Inflammatory macrophage treated with lipopolysaccharide for 1 hour (primary cell): ENCODE measurements at places on chromosomes 5 and 9.
A peak's percentile ranks its signal among the peaks of the same experiment; 100 is the strongest.

DNA sequence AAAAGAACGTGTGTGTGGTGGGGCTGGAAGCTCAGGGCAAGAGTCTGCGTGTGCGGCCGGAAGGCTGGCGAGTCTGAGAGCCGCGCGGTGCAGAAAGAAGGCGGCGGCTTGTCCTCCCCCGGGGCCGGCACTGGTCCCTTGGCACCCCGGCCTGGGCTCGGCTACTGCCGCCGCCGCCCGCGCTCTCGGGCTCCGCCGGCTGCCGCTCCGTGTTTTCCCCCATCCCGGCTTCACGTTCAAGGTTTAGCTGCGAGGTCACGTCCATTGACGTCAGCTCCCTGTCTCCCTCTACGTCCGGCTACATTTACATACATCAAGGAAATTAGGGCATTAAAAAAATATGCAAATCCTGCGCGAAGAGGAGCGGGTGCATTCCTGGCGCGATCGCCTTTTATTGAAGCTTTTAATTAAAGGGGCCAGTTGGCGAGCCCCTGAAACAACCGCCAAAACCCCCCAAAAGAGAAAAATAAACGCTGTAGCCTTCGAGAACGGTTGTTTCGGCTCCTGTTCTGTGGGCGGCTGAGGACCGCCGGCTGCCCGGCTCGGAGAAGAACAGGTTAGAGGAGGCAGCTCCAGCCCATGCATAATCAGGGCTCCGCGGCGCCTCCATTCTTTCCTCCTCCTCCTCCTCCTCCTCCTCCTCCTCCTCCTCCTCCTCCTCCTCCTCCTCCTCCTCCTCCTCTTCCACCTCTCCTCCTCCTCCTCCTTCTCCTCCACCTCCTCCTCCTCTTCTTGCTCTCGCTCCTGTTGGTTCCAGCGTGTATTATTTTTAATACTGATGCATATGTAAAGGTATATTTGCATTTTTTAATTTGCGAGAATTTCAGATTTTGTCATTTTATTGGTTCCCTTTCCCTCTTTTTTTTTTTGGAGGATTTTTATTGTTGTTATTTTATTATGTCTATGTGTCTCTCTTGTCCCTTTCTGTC is 207.0 kb downstream of the MEF2C start:
- DNase-seq = no peak

DNA sequence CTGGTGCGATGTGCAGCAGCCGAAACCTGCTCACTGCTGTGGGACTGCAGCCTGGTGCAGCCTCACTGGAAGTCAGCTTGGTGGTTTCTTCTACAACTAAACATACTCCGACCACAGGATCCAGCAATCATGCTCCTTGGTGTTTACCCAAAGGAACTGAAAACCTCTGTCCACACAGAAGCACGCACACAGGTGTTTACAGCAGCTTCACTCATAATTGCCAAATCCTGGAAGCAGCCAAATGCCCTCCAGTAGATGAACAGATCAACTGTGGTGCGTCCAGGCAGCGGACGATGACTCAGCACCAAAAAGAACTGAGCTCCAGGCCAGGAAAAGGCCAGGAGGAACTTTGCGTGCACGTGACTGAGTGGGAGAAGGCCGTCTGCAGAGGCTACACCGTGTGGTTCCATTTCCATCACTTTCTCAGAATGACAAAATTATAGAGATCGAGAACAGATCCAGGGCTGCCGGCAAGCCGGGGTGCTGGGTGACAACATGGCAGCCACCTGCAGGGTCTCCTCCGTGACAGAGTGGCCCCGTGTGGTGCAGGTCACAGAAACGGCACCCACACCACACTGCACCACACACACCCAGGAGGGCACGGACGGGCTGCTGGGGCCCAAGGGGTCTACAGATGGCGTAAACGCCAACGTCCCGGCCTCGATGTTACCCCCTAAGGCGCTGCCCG is 23.1 kb upstream of the NSMF start:
- peak; percentile 85 for DNase-seq

DNA sequence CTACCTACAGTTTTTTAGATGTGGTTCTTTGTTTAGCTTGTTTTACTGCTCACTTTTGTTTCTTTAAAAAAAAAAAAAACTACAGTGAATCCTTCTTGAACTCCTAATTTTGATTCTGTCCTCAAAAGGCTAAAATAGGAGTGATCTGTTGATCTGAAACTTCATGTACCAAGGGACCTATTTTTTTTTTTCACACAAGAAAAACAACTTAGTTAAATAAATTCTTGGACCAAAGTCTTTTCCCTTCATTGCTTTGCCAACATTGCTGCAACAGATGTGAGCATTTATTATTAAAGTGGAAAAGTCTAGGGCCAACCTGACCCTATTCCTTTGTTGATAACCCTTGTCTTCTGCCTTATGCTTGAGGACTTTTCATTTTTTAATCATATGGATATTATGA is 236.8 kb downstream of the ARHGEF28 start:
- DNase-seq = no peak

- DNase-seq = no peak
These were observed 2.6 kb downstream of the NFIB start for GRCh38 chr9:14311171-14311949.

GRCh38 chr5:107808671-107809137 is 138.0 kb upstream of the EFNA5 start:
- DNase-seq = no peak

- DNase-seq = peak; percentile 10
These were observed 44.9 kb downstream of the SLC25A51 start for GRCh38 chr9:37859043-37859442.

GRCh38 chr5:177327539-177328522 is 16.1 kb upstream of the MXD3 start:
- no peak for DNase-seq

DNA sequence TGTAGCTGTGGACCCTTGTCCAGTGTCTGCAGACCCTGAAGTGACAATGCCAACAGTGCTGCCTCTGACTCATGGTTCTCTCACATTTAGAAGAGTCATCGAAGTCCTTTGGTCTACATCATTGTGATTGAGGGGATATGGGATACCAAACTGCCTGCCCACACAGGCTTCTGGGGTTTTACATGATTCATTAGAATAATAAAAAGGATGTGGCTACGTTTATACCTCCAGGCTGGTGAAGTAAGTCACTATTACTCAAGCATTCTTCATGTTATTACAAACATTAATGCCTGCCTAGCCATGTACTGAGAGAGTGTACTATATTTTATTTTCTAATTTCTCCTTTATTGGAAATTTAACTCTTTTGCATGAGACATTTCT is 365.7 kb downstream of the SPATA31D1 start:
- DNase-seq = peak; percentile 0

DNA sequence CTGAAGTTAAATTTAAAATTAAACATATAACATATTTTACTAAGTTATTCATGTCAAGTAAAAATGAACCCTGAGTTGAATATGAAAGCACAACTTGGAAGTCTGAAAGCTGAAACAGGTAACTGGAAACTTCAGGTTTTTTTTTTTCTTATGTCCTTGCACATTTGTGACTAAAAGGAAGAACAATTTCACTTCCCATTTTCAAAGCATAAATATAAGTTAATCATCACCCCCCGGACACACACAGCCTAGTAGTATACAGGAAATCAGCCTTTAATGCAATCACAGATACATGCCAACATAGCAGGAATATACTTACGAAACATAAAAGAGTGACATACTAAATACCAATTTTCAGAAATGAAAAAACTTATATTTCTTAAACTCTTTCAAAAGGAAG is 225.9 kb downstream of the RFX3 start:
- DNase-seq = peak; percentile 69

DNA sequence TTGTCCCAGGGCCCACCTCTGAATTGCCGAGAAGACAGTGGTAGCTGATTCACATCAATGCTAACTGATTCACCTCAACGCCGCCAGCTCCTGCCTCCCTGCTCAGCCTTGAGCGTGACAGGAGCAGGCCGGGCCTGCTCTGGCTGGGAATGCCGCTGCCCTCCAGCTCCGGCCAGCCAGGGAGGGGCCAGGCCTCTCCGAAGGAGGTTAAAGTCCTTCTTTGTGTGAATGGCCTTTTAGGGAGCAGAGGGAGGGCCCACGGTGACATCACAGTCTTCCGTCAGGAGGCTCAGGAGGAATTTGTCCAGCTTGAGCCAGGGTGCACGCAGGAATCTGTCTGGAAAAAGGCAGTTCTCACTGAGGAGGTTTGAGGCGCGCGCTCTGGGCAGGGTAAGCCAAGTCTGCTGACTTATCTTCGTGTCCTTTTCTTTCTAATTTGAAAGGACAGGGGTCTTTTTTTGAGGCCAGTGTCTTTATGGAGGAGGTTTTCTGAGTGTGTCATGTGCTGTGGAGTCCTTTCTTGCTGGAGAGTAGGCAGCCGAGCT is 82.7 kb downstream of the C9orf152 start:
- no peak for DNase-seq

DNA sequence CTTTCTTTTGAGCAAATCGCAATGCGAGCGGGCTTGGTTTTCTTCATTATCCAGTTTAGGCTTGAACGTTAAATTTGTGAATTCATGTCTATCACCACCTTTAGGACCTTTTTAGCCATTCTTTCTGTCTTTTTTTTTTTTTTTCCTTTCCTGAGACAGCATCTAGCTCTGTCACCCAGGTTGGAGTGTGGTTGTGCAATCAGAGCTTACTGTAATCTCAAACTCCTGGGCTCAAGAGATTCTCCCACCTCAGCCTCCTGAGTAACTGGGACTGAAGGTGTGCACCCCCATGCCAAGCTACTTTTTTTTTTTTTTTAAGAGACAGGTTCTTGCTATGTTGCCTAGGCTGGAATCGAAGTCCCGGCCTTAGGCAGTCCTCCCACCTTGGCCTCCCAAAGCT is 39.2 kb upstream of the LRRC14B start:
- DNase-seq = no peak

- DNase-seq = no peak
These were observed 19.0 kb upstream of the PTGER4 start for GRCh38 chr5:40660751-40661150.

GRCh38 chr5:131684595-131684994 is 49.6 kb upstream of the RAPGEF6 start:
- DNase-seq = peak; percentile 19

DNA sequence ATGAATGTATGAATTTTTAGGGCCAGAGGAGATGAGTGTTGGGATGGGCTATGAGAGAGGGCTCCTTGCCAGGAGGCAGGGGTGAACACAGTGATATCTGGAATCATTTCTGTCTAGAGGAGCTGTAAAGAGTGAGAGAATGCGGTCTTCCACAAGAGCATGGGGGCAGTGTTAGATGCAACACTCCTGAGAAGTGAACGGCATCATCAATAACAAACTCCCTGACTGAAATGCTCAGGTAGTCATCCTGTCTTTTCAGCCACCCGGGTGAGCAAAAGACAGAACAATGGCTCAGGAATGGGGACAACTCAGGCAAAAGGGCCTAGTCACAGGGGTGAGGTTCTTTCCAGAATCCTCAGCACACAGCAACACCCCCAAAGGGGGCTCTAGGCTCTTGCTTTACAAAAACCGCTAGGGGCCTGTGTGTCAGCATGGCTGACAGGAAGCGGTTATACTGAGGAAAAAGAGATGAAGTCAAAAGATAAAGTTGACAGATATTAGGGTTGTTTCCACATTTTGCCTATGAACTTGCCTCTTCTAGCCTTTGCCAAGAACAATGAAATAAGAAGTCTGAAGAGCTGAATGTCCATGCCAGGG is 104.6 kb upstream of the LRRTM2 start:
- DNase-seq = no peak

- no peak for DNase-seq
These were observed 1125.4 kb downstream of the EFNA5 start for GRCh38 chr5:106545325-106545724.

DNA sequence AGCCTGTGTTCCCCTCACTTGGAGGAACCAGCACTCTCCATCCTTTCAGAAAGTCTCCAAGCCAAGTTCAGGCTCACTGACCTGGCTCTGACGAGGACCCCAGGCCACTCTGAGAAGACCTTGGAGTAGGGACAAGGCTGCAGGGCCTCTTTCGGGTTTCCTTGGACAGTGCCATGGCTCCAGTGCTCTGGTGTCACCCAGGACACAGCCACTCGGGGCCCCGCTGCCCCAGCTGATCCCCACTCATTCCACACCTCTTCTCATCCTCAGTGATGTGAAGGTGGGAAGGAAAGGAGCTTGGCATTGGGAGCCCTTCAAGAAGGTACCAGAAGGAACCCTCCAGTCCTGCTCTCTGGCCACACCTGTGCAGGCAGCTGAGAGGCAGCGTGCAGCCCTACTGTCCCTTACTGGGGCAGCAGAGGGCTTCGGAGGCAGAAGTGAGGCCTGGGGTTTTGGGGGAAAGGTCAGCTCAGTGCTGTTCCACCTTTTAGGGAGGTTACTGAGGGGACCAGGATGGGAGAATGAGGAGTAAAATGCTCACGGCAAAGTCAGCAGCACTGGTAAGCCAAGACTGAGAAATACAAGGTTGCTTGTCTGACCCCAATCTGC is 4.7 kb upstream of the NUP214 start:
- DNase-seq = no peak

GRCh38 chr5:9617739-9618504 is 12.2 kb downstream of the TAS2R1 start:
- DNase-seq = no peak

- no peak for DNase-seq
These were observed 34.6 kb downstream of the TTC39B start for GRCh38 chr9:15272377-15272928.

DNA sequence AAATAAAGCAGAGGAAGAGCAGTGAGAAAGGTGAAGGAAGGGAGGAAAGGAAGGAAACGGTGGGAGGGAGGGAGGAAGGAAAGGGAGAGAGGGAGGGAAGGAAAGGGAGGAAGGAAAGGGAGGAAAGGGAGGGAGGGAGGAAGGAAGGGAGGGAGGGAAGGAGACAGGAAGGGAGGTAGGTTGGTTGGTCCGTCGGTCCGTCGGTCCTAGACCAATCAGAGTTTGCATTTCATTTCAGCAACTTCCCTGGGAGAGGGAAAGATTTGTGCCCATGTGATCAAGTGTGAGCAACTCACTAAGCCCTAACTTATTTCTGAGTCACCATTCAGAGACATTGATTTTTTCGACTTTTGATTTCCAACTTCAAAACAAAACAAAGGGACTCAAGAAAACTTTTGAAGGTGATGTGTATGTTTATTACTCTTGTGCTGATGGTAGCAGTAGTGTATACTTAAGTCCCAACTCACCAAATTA is 18.8 kb downstream of the NANS start:
- peak; percentile 56 for DNase-seq

GRCh38 chr9:126325821-126326220 is 808 bp upstream of the MVB12B start:
- DNase-seq = no peak

- no peak for DNase-seq
These were observed 290.9 kb upstream of the RGMB start for GRCh38 chr5:98482321-98483300.

- DNase-seq = no peak
These were observed 23.2 kb downstream of the ECM2 start for GRCh38 chr9:92512622-92513021.

- DNase-seq = no peak
These were observed 251.2 kb upstream of the RORB start for GRCh38 chr9:74245866-74246497.

DNA sequence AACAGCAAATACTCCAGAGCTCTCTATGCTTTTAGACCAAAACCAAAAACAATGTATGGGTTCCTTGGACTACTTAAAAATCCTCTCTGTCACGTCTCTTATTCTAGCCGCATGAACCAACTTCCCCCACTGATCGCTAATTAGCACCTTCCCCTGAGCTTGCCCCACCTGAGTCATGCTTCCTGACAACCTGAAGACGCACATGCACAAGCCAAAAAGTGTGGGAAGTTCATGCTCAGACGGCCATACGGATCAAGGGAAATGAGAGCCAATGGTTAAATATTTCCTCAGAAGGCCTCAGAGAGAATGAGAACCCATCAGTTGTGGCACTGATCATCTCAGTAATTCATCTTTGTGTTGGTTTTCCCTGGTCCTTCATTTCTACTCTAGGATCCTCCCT is 199.7 kb downstream of the BNC2 start:
- DNase-seq = no peak
